ENCODE measurements at places on chromosomes 4 and X. TPM values are rescaled to one million over a fixed set of nuclear protein-coding genes. Genes with fewer than 3 reads are reported as not detected.

GRCh38 chrX:46325312-46325877 lies 219.8 kb downstream of the ZNF674 start:
- no peak for ATAC-seq

GRCh38 chr4:147910315-147910714 lies 178.4 kb downstream of the ARHGAP10 start:
- ATAC-seq = no peak

Gene ZNF732
- total RNA-seq = not detected

Gene PAK3
- 5.0 TPM for total RNA-seq

DNA sequence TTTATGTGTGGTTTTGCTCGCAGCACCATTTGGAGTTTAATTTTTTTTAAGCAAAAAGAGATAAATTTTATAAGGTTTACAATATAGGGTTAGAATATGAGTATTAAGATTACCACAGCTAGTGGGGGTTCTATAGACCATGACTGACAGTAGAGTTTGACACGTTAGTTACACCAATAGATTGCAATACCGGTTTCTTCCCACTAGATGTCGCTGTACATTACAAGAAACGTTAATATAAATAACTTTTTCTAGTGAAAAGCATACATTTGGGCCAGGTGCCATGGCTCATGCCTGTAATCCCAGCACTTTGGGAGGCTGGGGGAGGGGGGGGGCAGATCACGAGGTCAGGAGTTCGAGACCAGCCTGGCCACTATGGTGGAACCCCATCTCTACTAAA lies 433.6 kb downstream of the MAGEB5 start:
- ATAC-seq = no peak

GRCh38 chrX:24662352-24662751 lies 15.2 kb upstream of the PCYT1B start:
- no peak for ATAC-seq

Gene GLUD2
- total RNA-seq = 1.1 TPM

Gene AMOT
- 12.1 TPM for total RNA-seq

GRCh38 chr4:40587826-40588225 lies 41.8 kb downstream of the RBM47 start:
- ATAC-seq = peak; percentile 53

GRCh38 chr4:130172156-130172555 lies 1076.2 kb downstream of the C4orf33 start:
- no peak for ATAC-seq

- no peak for ATAC-seq
Observed at GRCh38 chrX:1242891-1243402, 25.7 kb upstream of the CSF2RA start.

Gene AKAP4
- total RNA-seq = not detected

Gene PCYT1B
- 1.6 TPM for total RNA-seq

- no peak for ATAC-seq
Observed at GRCh38 chr4:3648195-3648594, 116.0 kb upstream of the LRPAP1 start.

- ATAC-seq = no peak
Observed at GRCh38 chrX:38293741-38294140, 33.6 kb downstream of the RPGR start.

Gene PABPC1L2A
- not detected for total RNA-seq

Gene ADH1C
- 11.3 TPM for total RNA-seq

Gene DMP1
- total RNA-seq = not detected

DNA sequence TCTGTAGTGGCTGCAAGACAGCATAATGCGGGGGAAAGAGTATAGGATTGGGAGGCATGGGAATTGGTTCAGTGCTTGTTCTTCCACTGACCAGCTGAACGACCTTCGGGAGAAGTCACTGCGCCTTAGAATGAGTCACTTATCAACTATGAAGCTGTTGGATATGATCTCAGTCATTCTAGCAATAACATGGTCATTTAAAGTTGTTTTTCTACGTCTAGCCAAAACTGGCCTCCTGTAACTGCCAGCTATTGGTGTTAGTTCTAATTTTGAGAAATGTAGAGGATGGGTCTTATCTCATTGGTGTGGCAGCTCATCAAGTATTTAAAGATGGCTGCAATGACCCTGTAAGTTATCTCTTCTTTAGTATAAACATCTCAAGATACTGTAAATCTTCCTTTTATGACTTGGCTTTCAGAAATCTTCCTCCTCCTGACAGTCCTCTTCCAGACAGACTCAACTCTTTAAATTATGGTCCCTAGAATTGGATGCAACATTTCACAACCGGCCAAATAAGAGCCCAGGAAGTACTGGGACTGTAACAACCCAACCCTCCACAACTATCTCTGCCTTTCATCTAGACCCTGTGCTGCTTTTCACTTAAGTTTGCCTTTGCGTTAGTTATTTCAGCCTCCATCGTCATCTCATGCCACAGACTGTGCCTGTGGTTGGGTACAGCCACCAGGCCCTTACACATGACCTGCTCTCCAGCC lies 243.3 kb downstream of the CBR4 start:
- peak; percentile 50 for ATAC-seq

GRCh38 chrX:12307961-12308360 lies 169.7 kb downstream of the FRMPD4 start:
- ATAC-seq = no peak

DNA sequence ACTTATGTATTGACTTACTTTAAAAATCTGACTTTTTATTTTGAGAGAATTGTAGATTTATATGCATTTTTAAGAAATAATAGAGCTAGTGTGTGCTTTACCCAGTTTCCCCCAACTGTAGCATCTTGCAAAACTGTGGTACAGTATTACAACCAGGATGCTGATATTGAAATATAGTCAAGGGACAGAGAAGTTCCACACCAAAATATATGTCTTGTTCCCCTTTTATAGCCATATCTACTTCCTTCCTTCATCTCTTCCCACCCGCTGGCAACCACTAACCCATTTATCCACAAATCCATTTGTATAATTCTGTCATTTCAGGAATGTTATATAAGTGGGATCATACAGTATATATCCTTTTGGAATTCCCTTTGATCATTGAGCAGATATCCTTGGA lies 16.8 kb downstream of the KDM6A start:
- no peak for ATAC-seq

DNA sequence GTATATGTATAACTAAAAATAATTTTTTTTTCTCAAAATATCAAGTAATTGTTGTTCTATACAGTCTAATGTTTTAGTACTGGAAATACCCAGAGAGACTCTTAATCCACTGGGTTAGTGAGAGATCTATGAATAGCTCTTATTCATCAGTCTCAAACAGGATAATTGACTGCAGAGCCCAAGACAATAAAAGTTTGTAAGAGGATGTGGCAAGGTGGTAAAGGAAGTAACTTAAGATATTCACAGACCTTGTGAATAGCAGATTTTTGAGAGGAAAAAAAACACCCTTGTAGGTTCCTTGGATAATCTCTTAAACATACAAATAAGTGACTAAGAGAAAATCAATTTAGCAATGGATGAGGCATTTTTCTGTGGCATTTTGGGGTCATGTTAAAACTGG lies 210.9 kb upstream of the FAM241A start:
- no peak for ATAC-seq

- ATAC-seq = no peak
Observed at GRCh38 chrX:135354288-135354687, 45.0 kb downstream of the ETDC start.

- ATAC-seq = no peak
Observed at GRCh38 chr4:86050496-86050895, 309.4 kb downstream of the MAPK10 start.

Gene NPY2R
- total RNA-seq = not detected

DNA sequence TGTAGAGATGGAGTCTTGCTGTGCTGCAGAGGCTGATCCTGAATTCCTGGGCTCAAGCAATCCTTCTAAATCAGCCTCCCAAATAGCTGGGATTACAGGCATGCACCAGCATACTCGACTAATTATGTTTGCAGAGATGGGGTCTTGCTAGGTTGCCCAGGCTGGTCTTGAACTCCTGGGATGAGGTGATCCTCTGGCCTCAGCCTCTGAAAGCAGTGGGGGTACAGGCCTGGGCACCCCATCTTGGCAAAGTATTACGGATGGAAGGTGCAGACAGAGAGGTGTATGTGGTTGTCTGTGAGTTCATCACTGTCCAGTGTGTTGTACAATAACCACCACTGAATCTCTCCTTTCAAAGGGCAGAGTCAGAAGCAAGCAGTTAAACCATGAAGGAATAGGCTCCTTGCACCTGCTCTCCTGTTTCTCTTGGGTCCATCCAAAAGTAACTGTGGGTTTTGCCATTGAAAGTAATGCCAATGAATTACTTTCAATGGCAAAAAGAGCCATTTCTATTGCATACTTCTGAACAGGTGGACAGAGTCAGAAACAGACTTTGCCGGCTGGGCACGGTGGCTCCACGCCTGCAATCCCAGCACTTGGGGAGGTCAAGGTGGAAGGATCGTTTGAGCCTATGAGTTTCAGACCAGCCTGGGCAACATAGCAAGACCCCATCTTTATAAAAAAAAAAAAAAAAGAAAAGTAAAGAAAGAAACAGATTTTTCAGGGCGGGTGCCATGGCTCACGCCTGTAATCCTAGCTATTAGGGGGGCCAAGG lies 7.0 kb upstream of the AKAP17A start:
- no peak for ATAC-seq

Gene TAF7L
- not detected for total RNA-seq

- no peak for ATAC-seq
Observed at GRCh38 chr4:124000233-124000632, 603.6 kb downstream of the SPRY1 start.

- ATAC-seq = no peak
Observed at GRCh38 chrX:45668686-45669443, 468.2 kb upstream of the DIPK2B start.

DNA sequence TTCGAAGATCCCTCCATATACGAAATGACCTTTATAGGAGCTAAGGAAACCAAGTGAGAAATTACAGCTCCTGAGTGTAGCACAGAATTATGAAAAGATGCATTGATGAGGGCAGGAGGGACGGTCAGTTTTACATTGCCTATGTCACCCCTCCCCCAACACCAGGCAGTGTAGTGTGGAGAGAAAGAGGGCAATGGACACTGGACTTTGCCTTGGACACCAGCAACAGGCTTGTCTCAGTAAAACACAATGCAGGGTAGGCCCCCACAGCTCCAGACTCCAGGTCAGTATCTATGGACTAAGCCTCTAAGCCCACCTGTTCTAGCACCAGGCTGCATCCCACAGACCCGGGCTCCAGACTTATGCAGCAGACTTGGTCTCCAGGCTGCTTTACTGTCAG lies 16.5 kb downstream of the APOOL start:
- ATAC-seq = no peak

Gene CT47B1
- not detected for total RNA-seq

Gene SMPX
- total RNA-seq = 32.5 TPM

DNA sequence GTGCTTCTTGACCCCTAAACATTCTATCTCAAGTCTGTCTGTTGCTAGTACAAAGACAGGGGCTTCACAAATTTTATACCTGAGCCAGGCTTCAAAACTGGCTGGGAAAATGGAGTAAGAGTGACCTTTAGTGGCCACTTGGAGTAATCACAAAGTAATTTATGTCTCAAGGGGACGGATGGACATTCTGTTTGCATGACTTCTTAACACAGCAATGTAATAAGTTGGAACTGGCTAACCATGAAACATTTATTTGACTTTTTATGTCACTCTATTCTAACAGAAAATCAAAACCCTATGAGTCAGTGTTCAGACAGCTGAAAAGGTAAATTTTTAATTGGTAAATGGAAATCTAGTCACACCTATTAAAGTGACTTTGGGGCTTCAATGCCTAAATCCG lies 600.6 kb downstream of the ANKRD50 start:
- ATAC-seq = peak; percentile 88

- ATAC-seq = no peak
Observed at GRCh38 chr4:17328141-17328815, 183.6 kb downstream of the QDPR start.

DNA sequence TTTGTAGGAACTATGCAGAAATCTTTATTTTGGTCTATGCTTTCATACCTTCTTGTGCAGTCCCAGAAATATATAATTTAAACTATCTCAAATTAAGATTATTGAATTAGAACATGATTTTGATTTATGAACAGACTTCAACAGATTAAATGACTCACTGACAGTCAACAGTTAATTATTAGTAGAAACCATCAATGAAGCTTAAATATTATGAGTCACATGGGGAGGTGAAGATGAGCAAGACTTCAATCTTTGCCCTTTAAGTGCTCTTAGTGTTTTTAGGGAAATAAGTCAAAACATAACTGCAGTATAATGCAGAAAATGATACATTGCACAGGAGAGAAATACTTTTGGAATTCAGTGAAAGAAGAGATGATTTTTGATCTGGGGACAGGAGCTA lies 81.5 kb upstream of the BMP3 start:
- ATAC-seq = no peak

Gene LONRF3
- total RNA-seq = 24.1 TPM

Gene TCP11X2
- total RNA-seq = not detected

DNA sequence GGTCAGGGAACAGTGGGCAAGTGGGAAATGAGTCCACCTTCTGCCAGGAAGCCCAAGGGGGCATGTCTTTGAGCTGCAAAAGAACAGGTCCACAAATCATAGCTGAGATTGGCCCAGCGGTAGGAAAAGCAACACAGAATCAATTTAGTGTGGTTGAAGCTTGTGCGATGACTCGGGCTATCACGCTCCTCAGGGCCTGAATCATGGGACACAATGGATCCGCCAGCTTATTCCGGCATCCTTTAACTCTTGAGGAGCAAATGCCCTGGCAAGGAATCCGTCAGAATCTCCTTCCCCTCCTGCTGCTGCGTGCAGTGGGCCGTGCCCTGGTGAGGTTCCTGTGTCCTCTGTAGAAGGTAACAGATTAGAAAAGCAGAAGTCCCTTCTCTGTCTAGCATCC lies 98.0 kb downstream of the RELL1 start:
- no peak for ATAC-seq

GRCh38 chr4:54391104-54391503 lies 162.0 kb downstream of the PDGFRA start:
- ATAC-seq = no peak

GRCh38 chr4:105061136-105061696 lies 85.5 kb upstream of the TET2 start:
- no peak for ATAC-seq

- ATAC-seq = no peak
Observed at GRCh38 chr4:77172336-77172735, 15.3 kb downstream of the CCNG2 start.

DNA sequence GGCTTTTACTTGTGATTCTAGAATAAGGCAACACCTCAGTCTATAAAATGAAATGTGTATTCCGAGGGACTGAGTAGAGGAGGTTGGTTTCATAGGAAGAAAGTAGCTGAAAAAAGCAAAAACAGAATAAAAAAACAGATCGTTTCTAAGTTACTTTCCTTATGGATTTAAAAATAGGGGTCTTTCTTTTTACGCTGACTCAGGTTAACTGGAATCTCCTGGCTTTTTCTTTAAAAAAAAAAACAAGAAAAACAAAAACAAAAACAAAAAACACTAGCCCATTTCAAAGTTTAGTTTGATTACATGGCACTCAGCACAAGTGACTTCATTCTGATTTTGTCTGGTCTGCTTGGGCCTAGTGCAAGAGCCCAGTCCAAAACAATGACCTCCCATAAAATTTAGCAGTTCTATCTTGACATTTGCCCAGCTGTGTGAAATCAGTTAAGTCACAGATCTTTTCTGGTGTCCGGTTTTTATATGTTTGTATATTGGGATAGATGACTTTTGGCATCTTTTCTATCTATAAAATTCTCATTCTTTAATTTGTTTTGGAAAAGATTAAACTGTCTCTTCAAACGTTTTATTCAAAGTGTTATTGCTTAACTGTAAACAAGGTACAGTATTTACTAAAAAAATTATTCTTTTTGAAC lies 222.7 kb upstream of the HTR2C start:
- ATAC-seq = no peak

- ATAC-seq = no peak
Observed at GRCh38 chr4:3869174-3869572, 103.0 kb downstream of the ADRA2C start.

Gene IBSP
- not detected for total RNA-seq

Gene CNOT6L
- 22.4 TPM for total RNA-seq

Gene ALAS2
- 2.2 TPM for total RNA-seq

- no peak for ATAC-seq
Observed at GRCh38 chr4:142077048-142077447, 440.7 kb downstream of the IL15 start.
